ENCODE measurements at places on chromosomes 4 and X. TPM values are rescaled to one million over a fixed set of nuclear protein-coding genes. Genes with fewer than 3 reads are reported as not detected.
A peak's percentile ranks its signal among the peaks of the same experiment; 100 is the strongest.

DNA sequence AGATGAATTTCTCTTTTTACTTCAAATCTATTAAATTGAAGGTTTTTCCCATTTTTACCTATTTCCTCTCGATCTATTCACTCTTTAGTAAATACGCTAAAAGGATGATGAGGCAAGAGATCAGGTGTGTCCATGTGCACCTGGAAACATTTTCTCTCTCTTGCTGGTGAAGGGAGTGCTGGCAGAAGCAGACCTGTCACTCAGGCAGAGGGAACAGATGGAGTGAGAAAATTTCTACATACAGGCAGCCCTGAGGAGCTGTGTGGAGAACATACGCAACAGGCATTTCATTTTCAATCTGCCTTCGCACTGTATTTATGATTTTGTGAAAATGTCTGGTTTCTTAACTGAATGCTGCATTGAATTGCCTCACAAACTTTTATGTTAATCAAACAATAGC lies 249.5 kb downstream of the GPM6A start:
- no peaks in the 10 kb centered on the region for H3K27me3 ChIP-seq
- no peaks in the 10 kb centered on the region for H3K4me1 ChIP-seq
- DNase-seq = no peak
- no peak overlapping the region for H3K4me3 ChIP-seq
- no peak overlapping the region for H3K27ac ChIP-seq

- no peak overlapping the region for H3K27ac ChIP-seq
- H3K27me3 ChIP-seq = no peaks in the 10 kb centered on the region
- DNase-seq = no peak
- no peaks in the 10 kb centered on the region for H3K36me3 ChIP-seq
- H3K4me1 ChIP-seq = no peaks in the 10 kb centered on the region
Measured at GRCh38 chrX:148156986-148157385, 175.8 kb downstream of the FMR1NB start.

DNA sequence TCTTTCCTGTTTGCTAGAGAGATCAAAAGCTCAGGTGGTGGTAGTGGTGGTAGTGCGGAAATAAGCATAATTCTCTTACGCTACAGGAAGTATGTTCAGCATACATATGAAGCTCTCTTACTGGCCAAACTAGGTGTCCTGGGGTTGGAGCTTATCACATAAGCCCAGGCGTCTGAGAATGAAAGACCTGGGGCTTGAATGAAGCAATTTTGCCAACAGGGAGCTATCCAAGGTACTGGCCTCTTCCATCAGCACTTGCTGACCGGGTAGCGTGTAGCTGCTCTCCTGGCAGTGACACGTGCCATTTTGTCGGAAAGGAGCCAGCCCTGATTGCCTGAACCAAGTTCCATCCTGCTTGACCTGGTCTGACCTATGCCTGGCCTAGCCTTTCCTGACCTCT lies 65.9 kb upstream of the HPF1 start:
- H3K36me3 ChIP-seq = no peaks in the 10 kb centered on the region
- peaks cover 11% of the 10 kb centered on the region for H3K4me1 ChIP-seq
- H3K27me3 ChIP-seq = peaks cover 2% of the 10 kb centered on the region
- H3K27ac ChIP-seq = no peak overlapping the region
- DNase-seq = peak; percentile 43

The MAGEA1 gene
- not detected for total RNA-seq

- no peak for DNase-seq
- H3K27ac ChIP-seq = no peak overlapping the region
- H3K27me3 ChIP-seq = no peaks in the 10 kb centered on the region
- H3K4me3 ChIP-seq = no peak overlapping the region
Measured at GRCh38 chr4:80489798-80490197, 154.3 kb downstream of the CFAP299 start.

GRCh38 chrX:51598899-51599298 lies 19.8 kb downstream of the CENPVL3 start:
- no peaks in the 10 kb centered on the region for H3K36me3 ChIP-seq
- DNase-seq = no peak
- no peak overlapping the region for H3K4me3 ChIP-seq
- peaks cover 9% of the 10 kb centered on the region for H3K27me3 ChIP-seq
- no peak overlapping the region for H3K27ac ChIP-seq
- no peaks in the 10 kb centered on the region for H3K4me1 ChIP-seq

The ARHGEF38 gene
- total RNA-seq = not detected

DNA sequence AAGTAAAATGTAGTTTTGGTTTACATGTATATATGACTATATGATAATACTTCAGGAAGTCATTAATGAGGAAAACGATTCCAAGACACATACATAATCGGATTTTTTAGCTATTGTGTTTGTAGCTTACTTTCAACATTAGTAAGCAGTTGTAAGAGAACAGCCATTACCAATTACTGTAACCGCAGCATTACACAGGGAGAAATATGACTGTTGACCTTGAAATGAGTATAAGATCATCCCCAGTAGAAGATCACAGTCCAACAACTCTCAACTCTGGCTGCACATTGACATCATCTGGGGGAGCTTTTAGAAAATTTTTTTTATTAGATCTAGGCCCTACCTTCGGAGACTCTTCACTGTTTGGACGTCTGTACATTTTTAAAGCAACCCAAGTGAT lies 762.0 kb upstream of the MAGEB2 start:
- no peak overlapping the region for H3K4me3 ChIP-seq
- no peaks in the 10 kb centered on the region for H3K36me3 ChIP-seq
- H3K27me3 ChIP-seq = no peaks in the 10 kb centered on the region
- no peak overlapping the region for H3K27ac ChIP-seq

GRCh38 chr4:8028884-8029568 lies 89.4 kb upstream of the AFAP1 start:
- DNase-seq = no peak
- H3K27me3 ChIP-seq = no peaks in the 10 kb centered on the region
- H3K4me3 ChIP-seq = no peak overlapping the region
- H3K4me1 ChIP-seq = peaks cover 2% of the 10 kb centered on the region
- H3K27ac ChIP-seq = no peak overlapping the region

- H3K27me3 ChIP-seq = no peaks in the 10 kb centered on the region
- H3K4me1 ChIP-seq = no peaks in the 10 kb centered on the region
- no peak for DNase-seq
- H3K27ac ChIP-seq = no peak overlapping the region
- no peaks in the 10 kb centered on the region for H3K36me3 ChIP-seq
Measured at GRCh38 chrX:23844502-23845138, 61.6 kb downstream of the SAT1 start.

GRCh38 chr4:26058537-26058936 lies 144.5 kb downstream of the SMIM20 start:
- peaks cover 10% of the 10 kb centered on the region for H3K4me1 ChIP-seq
- no peaks in the 10 kb centered on the region for H3K27me3 ChIP-seq
- peaks cover 2% of the 10 kb centered on the region for H3K36me3 ChIP-seq

DNA sequence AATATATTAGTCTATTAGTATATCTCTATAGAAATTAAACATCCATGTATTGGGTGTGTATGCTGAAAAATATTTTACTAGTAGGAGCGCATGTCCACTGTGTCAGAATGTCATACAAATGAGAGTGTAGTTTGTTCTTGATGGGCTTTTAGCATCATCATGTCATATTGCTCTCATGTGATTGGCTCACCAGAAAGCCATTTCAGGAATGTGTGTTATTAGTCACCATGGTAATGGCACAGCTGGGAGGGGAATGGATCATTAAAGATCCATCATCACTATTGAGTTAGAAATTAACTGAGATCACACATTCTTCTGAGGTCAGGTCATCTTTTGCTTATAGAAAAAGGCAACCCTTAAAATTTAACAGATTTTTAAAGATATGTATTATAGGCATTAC lies 77.3 kb downstream of the PHEX start:
- DNase-seq = no peak

DNA sequence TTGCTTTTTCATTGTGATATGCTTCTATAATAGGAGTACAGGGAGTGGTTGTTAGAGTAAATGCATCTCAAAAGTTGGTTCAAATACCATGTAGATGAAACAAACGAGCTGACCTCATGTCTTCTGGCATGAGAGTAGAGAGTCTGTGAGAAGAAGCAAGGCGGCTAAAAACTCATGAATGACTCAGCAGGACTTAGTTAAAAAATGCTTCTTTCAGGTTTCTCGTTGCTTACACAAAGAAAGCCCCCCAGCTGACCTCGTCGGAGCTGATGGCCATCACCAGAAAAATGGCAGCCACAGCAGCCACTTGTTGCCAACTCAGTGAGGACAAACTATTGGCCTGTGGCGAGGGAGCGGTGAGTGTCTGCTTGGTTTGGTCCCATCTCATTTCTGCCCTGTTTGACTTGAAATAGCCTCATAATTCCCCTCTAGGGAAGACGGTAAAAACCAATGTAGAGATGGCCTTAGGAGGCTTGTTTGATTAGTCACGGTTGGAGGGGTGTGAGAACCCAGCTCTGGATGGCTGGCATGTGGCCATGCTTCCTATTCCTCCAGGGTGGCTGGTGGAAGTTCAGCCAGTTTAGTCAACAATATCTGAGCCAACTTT lies 14.5 kb downstream of the AFP start:
- peaks cover 8% of the 10 kb centered on the region for H3K27me3 ChIP-seq
- H3K4me3 ChIP-seq = no peak overlapping the region
- no peak overlapping the region for H3K27ac ChIP-seq
- H3K36me3 ChIP-seq = no peaks in the 10 kb centered on the region
- no peak for DNase-seq

The RNF175 gene
- total RNA-seq = not detected

The SOWAHB gene
- total RNA-seq = not detected

DNA sequence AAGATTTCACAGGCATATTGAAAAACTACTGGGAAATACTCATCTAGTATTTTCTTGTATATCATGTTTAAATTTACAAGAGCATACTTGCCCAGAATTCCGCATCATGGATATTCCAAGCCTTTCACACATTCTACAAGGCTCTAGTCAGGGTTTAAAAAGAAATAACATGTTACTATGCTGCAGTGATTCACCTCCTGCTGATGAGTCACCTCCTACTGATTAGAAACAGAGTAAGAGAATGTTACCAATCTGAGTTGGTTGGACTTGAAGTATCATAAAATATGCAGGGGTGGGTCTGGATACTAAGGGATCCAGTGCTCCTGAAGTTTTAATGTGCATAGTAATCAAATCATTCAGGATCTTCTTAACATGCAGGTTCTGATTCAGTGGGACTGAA lies 192.0 kb upstream of the ANK2 start:
- H3K27ac ChIP-seq = no peak overlapping the region
- no peaks in the 10 kb centered on the region for H3K4me1 ChIP-seq
- no peak overlapping the region for H3K4me3 ChIP-seq
- H3K36me3 ChIP-seq = no peaks in the 10 kb centered on the region

The C4orf51 gene
- total RNA-seq = not detected

The CHRDL1 gene
- total RNA-seq = not detected

DNA sequence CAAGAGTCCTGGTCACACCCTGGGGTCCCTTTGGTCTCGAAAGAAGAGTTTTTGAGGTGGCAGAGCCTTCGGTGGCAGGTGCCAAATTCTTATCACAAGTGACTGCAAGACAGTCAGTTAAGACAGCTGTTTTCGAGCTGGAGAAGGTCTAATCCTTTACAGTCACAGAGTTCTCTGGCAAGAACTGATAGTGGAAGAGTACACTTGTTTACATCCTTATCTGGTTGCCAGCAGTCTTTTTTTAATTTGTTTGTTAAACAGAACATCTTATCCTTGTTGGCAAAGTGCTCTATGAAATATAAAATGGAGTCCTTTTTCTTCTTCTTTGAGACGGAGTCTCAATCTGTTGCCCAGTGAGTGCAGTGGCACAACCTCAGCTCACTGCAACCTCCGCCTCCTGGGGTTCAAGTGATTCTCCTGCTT lies 50.4 kb upstream of the ELOVL6 start:
- H3K4me1 ChIP-seq = no peaks in the 10 kb centered on the region
- H3K27ac ChIP-seq = no peak overlapping the region
- H3K27me3 ChIP-seq = peaks cover 8% of the 10 kb centered on the region
- no peaks in the 10 kb centered on the region for H3K36me3 ChIP-seq

DNA sequence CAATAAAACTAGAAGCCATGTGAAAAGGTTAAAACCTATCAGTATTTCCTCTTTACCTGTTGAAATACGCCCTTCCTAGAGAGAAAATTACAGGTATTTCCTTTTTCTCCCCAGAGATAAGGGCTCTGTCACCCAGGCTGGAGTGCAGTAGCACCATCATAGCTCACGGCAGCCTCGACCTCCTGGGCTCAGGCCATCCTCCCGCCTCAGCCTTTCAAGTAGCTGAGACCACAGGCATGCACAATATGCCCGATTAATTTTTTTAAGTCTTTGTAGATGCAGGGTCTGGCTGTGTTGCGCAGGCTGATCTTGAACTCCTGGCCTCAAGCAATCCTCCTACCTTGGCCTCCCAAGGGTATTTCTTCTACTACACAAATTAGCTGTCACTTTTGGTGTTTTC lies 154.4 kb downstream of the HNRNPD start:
- no peak overlapping the region for H3K27ac ChIP-seq
- no peaks in the 10 kb centered on the region for H3K36me3 ChIP-seq
- H3K4me1 ChIP-seq = peaks cover 15% of the 10 kb centered on the region
- DNase-seq = no peak
- no peak overlapping the region for H3K4me3 ChIP-seq

GRCh38 chrX:124440695-124441094 lies 94.3 kb downstream of the SH2D1A start:
- H3K4me3 ChIP-seq = no peak overlapping the region
- DNase-seq = no peak
- H3K27me3 ChIP-seq = no peaks in the 10 kb centered on the region
- H3K4me1 ChIP-seq = peaks cover 20% of the 10 kb centered on the region
- H3K27ac ChIP-seq = no peak overlapping the region
- H3K36me3 ChIP-seq = peaks cover 2% of the 10 kb centered on the region

- peaks cover 26% of the 10 kb centered on the region for H3K4me1 ChIP-seq
- no peak overlapping the region for H3K4me3 ChIP-seq
- peaks cover 6% of the 10 kb centered on the region for H3K36me3 ChIP-seq
- H3K27ac ChIP-seq = no peak overlapping the region
- DNase-seq = no peak
Measured at GRCh38 chr4:3375688-3376087, 66.1 kb upstream of the HGFAC start.

- no peaks in the 10 kb centered on the region for H3K36me3 ChIP-seq
- no peak overlapping the region for H3K4me3 ChIP-seq
- H3K27me3 ChIP-seq = no peaks in the 10 kb centered on the region
- H3K27ac ChIP-seq = no peak overlapping the region
- no peak for DNase-seq
- H3K4me1 ChIP-seq = no peaks in the 10 kb centered on the region
Measured at GRCh38 chrX:3501833-3502535, 155.5 kb upstream of the MXRA5 start.

- H3K4me3 ChIP-seq = peak within 1 kb of the TSS; percentile 87
- H3K36me3 ChIP-seq = no peaks in the 10 kb centered on the region
- peaks cover 1% of the 10 kb centered on the region for H3K27me3 ChIP-seq
- H3K4me1 ChIP-seq = peaks cover 33% of the 10 kb centered on the region
- H3K27ac ChIP-seq = peak within 1 kb of the TSS; percentile 85
Measured at GRCh38 chrX:21374163-21374993, at the start of gene CNKSR2. CNKSR2 (plus strand) TSS chrX:21374418; CDS start chrX:21374898, 480 bp downstream.

- peak overlapping the region; percentile 59 for H3K4me3 ChIP-seq
- no peak overlapping the region for H3K27ac ChIP-seq
- H3K36me3 ChIP-seq = no peaks in the 10 kb centered on the region
- H3K4me1 ChIP-seq = peaks cover 12% of the 10 kb centered on the region
- H3K27me3 ChIP-seq = peaks cover 26% of the 10 kb centered on the region
- DNase-seq = no peak
Measured at GRCh38 chrX:102712981-102713625, 855 bp downstream of the GPRASP2 start.
